ENCODE measurements at places on chromosomes 16 and 17. TPM values are rescaled to one million over a fixed set of nuclear protein-coding genes. Genes with fewer than 3 reads are reported as not detected.

The GAS7 gene
- total RNA-seq = 8.4 TPM

The TNK1 gene
- 0.73 TPM for total RNA-seq

The ZG16 gene
- total RNA-seq = not detected

The TEKT5 gene
- not detected for total RNA-seq

The MYH13 gene
- not detected for total RNA-seq

The PRR29 gene
- total RNA-seq = 1.8 TPM

The RAC3 gene
- total RNA-seq = 7.6 TPM

The OTOA gene
- 0.17 TPM for total RNA-seq

The HES7 gene
- total RNA-seq = 0.15 TPM

The EEF2K gene
- 35.3 TPM for total RNA-seq

Measured in smooth muscle cell of trachea (primary cell).